Activated T-cell treated with anti-CD3 and anti-CD28 coated beads, Interleukin-2, amount 50 U/mL, for 4 hours (primary cell): ENCODE measurements at places on chromosomes 12 and 14. TPM values are rescaled to one million over a fixed set of nuclear protein-coding genes. Genes with fewer than 3 reads are reported as not detected.

DNA sequence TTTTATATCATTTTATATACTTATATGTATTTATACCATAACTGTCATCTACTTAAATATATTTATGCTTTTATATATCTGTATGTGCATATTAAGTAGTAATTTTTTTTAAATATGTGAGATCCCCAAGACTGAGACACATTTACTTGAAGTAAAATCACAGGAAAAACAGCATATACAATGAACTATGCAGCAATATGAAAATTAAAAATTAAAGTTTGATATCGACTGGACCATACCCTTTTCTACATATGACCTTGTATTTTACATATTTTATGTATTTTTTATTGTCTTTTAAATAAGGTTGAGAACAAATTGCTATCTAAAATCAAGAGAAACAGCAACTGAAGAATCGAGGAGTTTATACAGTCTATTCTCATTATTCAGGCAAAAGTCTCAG, 50.0 kb downstream of the TSPAN19 start:
- no peak for DNase-seq

Gene HOXC6
- not detected for total RNA-seq

DNA sequence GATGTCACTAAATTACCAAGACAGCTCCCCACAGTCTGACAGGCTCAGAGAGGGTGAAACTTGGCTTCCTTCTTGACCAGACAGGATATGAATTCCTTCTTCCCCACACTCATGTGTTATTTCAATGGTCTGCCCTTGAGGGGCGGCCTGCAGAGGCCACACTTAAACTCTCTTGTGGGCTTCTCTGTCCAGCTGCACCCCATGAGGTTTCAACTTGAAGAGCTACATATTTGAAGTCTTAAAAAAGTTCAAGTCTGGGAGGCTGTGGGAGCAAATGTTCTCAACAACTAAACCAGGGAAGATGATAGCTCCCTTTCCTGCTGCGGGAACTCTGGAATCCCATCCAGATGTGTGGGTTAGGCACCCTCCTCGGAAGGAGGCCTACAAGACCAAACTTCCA, 98.3 kb downstream of the TTC7B start:
- DNase-seq: no peak

Gene HOXC12
- not detected for total RNA-seq

DNA sequence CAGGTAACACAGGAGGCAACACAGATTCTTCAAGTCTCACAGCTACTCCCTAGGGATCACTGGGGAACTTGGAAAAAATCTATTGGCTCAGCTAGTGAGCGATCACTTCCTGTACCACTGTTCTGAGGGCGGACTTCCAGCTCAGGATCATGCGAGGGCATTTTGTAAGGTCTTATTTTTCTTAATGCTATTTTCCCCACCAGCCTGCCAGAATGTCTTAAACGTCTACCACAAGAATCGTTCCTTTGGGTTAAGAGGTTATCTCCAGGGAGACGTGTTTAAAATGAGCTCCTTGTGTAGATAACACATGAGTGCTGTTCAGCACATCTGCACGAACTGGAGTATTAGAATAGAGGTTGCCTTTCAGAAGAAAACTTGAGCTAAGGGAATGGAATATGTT, 162.6 kb downstream of the ETNK1 start:
- no peak for DNase-seq
